ENCODE measurements at places on chromosomes 4 and X.
A peak's percentile ranks its signal among the peaks of the same experiment; 100 is the strongest.

- no peak for DNase-seq
Measured at GRCh38 chr4:37615059-37615719, 71.0 kb downstream of the RELL1 start.

GRCh38 chr4:10095296-10095991 lies 21.2 kb downstream of the WDR1 start:
- no peak for DNase-seq

DNA sequence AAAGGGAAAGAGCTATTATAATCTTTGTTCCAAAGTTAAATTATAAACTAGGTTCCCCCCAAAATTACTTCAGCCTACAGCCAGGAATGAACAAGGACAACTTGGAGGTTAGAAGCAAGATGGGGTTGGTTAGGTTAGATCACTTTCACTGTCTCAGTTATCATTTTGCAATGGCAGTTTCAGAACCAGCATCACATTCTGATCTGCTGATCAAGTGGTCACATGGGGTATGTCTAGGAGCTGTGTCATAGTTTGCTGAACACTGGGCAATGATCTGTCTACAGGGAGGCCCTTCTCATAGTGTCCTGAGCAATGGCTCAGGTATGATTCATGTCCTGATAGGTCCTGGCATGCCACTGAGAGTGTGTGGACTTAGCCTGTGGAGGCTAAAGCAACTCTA lies 41.6 kb upstream of the XIAP start:
- DNase-seq: no peak

- no peak for DNase-seq
Measured at GRCh38 chr4:94038195-94038594, 169.5 kb upstream of the SMARCAD1 start.

GRCh38 chrX:70432936-70433847 lies 10.1 kb downstream of the GDPD2 start:
- no peak for DNase-seq

- no peak for DNase-seq
Measured at GRCh38 chr4:139392797-139393196, 61.1 kb upstream of the RAB33B start.

GRCh38 chr4:144757969-144758368 lies 112.0 kb downstream of the HHIP start:
- no peak for DNase-seq

DNA sequence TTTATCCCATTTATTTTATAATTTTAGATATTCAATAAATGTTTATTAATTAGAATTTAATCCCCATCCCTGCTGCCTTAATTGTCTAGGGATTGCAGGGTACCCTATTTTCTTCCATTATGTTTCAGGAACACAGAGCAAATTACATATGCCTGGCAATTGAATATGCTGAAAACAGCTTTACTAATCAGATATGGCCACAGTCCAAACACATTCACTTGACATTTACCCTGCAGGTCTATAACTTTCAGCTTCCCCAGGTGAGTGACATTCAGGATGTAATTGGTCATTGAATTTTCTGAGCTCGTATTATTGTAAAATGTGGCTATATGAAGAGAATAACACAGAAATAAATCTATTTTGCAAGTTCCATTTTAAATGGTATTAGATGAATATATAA lies 218.7 kb upstream of the NDST4 start:
- no peak for DNase-seq

DNA sequence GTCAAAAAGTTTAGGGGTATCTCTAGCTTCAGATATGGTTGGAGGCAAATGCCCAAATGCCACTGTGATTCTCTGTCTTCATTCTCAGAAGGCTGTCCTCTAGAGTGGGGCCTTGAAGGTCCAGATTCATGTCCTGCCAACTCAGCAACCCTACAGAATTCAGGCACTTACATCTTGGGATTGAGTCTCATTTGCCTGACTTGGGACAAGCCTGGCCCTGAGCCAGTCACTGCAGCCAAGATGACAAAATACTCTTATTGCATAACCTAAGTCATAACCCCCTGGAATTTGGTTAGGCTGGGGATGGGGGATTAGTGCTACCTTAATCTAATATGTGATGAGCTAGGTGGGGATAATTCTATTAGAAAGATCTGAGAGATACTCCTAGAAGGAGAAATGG lies 100.5 kb downstream of the AREG start:
- DNase-seq: no peak

DNA sequence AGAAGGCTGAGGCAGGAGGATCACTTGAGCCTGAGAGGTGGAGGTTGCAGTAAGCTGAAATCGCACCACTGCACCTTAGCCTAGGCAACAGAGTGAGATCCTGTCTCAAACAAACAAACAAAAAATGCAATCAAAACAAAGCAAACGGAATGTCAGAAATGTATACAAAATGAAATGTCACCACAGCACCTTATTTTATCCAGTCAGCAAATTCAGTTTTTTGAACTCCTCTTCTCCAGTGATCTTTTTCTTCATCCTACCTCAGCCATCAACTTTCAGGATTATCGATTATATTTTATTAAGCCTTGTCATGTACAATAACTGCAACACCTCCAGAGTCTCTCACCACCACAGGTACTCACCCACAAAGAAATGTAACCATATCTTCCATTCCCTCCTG lies 31.1 kb upstream of the HPGDS start:
- no peak for DNase-seq

DNA sequence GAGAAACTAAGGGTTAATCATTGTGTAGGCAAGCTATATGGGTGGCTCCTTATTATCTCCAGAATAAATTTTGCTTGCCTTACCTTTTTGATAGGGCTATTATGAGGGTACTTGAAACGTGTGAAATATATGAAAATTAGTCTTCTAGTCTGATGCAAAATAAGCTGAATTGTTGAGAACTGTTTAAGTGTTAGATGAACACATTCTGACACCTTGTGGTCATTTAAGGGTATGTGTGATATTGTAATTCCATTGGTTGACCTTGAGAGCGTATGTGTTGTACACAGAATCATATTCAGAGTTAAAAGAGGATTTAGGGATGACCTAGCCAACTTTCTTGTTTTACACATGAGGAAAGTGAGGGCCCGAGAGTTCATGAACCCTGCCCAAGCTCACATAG lies 44.6 kb upstream of the LINC00632 start:
- peak; percentile 9 for DNase-seq

GRCh38 chr4:112213091-112213490 lies 18.5 kb upstream of the AP1AR start:
- no peak for DNase-seq

DNA sequence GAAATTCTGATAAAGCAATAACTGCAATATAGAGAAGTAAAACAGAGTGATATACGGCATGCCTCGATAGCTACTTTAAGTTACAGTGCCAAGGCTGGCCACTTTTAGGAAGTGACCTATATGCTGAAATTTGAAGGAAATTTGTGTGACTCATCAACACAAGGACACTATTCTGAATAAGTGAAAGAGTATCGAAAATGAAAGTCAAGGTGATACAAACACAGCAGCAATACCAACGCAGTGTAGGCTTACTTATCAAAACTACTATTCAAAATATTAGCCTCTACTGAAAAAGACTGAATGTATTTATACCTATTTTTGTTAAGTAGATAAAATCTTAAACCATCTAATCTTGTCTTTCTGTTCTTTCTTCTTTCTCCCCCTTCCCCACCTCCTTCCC lies 459.9 kb upstream of the GNPDA2 start:
- no peak for DNase-seq

- no peak for DNase-seq
Measured at GRCh38 chrX:11447418-11447817, 154.2 kb downstream of the AMELX start.

DNA sequence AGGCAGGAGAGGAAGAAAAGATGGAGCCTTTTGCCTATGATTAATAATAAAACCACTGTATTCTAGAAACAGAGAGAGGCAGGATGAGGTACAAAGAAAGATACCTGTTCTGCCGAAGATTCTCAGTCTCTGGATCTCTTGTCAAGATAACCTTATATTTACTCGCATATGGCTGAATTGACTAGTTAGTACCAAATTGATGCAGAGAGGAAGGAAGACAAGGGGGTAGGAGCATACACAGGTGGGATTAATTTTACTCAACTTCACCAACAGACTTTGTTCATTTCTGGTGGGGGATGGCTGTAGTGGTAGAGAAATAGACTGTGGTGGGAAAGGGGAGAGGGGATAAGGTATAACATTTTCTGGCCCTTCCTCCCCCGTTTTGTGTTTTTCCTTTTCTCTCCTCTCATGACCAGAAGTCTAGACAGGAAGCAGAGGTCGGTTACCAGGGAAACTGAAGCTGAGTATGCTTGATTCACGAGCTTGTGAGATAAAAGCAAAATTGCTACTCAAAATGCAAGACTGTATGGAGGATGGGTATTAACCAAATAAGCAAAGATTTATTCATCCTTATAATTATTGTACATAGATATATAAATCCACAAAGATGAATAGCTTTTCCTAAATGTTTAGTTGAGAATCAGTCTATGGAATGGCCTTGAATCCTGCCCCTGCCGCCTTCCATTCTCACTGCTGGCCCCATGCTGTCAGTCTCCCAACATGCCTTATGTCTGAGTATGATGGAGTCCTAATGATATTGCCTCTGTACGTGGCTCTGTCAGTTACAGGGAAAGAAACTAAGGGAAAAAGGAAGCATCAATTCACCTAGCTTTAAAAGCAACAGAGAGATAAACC lies 17.8 kb upstream of the PAGE2B start:
- no peak for DNase-seq

DNA sequence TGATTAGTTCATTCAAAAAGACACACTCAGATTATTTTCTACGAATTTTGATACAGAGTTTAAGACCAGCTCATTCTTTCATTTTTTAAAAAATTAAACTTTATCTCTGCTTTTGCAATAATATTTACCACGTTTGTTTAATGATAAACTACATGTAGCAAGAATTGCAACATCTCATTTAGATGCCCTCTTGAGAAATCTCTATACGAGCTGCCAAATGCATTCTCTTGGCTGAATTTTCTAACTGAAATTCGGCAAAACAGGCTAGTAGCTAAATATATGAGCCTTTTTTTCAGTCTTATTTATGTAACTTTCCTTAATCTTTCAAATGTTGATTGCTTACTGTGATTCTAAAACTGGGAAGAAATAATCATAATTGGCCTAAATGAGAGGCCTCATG lies 2.1 kb upstream of the GC start:
- DNase-seq: no peak

DNA sequence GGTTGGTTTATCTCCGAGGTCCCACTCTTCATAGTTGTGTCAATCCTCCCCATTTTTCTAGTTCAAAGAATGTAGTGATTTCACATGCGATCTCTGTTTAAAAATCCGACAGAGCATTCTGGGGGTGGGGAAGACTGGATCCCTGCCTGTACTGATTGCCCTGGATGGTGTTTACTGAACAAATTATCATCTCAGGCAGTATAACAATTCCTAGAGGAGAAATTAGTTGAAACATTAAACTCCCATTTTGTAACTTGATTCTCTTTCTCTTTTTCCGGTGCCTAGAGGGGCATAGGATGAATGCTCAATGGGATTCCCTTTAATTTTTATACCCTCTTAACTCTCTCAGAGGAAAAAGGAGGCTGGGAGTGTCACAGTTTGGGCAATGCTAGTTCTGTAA lies 10.0 kb upstream of the CWH43 start:
- DNase-seq: no peak

- DNase-seq: no peak
Measured at GRCh38 chr4:183355405-183355804, 33.2 kb upstream of the CLDN24 start.

Measured in AML-193 (cell line).